Gastroesophageal sphincter (tissue), 4 donors: ENCODE measurements at places on chromosomes 5 and 9. TPM values are rescaled to one million over a fixed set of nuclear protein-coding genes. Genes with fewer than 3 reads are reported as not detected.

CTXN3 gene
- not detected for total RNA-seq

FOXD1 gene
- not detected for total RNA-seq

ENTPD2 gene
- total RNA-seq = not detected

GABRA6 gene
- total RNA-seq = not detected
